OCI-LY7 (cell line): ENCODE measurements at places on chromosomes 12 and 14.

DNA sequence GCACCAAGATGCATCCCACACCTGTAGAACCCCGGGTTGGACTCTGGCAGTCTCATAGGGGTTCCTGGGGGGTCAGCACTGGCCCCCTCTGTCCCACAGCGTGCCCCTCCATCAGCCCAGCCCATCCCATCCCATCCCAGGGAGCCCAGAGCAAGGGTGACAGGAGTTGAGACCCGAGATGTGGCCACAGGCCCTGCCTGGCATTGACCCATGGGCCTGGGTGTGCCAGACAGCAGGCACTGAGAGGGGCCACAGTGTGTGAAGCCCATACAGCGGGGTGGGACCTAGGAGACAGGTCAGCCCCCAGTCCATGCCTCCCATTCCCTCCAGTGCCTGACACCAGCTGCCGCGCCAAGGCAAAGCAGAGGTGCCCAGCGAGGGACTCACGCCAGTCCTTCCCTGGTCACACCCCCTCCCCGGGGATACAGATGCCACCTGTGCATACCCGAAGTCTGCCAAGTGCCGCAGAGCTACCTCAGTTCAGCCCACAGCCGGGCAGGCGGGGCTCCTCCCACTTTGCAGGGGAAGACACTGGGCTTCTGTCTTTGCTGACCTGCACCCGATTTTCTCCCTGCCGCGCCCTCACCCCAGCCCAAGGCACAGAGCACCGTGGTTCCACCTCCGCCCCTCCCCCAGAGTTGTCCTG is 50.4 kb downstream of the CYP46A1 start:
- no peak for DNase-seq

DNA sequence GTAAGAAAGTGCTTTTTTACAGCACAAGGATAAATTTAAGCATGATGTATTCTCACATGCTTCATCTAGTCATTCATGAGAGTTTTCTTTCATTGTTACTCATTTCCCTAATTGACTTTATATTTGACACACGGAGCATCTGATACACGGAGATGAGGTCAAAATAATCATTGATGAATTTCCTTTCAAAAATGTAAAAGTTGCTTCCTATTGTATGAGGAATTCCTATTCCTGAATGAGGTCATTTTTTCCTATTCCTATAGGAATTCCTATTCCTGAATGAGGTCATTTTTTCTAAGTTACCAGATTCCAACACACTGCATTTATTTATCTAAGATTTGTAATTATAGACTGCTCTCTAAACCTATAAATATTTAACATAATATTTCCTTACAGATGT is 316.7 kb upstream of the KITLG start:
- DNase-seq = no peak

- peak; percentile 30 for DNase-seq
These were observed 57.1 kb downstream of the NIN start for GRCh38 chr14:50773632-50774541.

DNA sequence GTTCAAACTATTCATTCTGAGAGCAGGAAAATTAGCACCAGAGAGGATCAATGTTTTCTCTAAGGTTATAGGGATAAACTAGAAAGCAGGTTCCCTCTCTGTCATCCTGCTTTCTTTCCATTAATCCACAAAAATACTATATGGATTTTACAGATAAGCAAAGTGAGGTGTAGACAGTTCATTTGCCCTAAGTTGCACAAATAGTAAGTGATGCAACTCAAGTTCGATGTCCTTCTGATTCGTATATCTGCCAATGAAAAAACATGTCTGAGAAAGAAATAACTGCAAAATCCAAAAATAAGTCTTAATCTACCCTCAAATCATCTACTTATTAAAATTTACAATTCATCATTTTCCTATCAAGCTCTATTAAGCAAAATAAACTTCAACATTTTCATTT is 254.6 kb upstream of the USP15 start:
- DNase-seq = no peak

GRCh38 chr14:64632056-64632455 is 72.2 kb upstream of the PLEKHG3 start:
- no peak for DNase-seq

DNA sequence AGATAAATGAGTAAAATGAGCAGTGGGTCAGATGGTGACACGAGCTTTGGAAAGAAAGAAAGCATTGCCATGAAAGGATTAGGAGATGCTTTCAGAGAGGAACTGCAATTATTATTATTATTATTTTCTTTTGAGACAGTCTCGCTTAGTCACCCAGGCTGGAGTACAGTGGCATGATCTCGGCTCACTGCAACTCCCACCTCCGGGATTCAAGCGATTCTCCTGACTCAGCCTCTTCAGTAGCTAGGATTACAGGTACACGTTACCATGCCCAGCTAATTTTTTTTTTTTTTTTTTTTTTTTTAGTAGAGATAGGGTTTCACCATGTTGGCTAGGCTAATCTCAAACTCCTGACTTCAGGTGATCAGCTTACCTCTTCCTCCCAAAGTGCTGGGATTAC is 77.4 kb downstream of the ST8SIA1 start:
- DNase-seq = no peak

GRCh38 chr14:104462651-104463630 is 116.6 kb upstream of the C14orf180 start:
- no peak for DNase-seq

DNA sequence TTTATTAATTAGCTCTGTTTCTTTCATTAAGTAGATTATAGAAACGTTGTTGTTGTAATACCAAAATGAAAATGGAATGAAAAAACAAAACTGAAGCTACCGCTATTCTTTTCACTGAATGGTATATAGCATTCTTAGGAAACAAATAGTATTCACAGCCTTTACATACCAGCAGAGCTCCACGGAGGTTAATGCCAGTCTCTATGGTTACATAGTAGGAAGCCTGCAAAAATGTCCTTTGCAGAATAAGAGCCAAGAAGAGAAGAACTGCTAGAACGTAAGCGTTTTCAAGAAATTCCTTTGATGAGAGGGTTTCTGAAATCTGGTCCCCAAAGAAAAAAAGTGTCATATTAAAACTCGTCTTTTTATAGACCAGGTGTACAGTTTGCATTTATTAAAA is 30.6 kb downstream of the ABCC9 start:
- DNase-seq = no peak

DNA sequence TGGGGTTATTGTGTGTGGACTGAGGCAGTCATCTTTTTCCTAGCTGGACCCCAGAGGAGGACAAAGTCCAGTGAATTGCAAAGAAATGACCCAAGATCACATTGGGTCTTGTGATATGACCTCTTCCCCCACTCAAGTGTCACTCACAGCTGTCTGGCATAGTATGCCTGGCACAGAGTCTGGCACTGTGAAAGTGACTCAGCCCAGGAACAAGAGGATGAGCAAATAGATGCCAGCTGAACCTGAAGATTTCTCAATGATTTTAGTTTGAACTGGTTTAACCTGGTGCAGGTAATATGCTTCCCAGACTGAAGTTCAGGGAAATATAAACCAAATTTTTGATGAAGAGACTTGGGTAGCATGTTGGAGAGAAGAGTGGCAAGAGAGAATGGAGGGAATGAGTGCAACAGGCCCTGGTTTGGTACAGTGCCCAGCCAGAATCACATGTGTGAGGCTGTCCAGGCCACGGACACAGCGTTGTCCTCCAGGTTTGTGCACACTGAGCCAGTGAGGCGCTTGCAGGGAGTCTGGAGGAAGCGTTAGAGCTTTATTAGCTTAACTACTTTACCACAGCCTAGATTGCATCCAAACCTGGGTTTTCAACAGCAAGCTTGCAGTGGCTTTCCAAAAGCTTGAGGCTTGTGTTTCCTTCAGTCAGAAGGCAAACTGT is 332.9 kb downstream of the NUAK1 start:
- DNase-seq = no peak

- DNase-seq = no peak
These were observed 1.0 kb downstream of the TGM1 start for GRCh38 chr14:24261969-24262327.

GRCh38 chr14:92460916-92461579 is 52.5 kb upstream of the RIN3 start:
- DNase-seq = no peak

DNA sequence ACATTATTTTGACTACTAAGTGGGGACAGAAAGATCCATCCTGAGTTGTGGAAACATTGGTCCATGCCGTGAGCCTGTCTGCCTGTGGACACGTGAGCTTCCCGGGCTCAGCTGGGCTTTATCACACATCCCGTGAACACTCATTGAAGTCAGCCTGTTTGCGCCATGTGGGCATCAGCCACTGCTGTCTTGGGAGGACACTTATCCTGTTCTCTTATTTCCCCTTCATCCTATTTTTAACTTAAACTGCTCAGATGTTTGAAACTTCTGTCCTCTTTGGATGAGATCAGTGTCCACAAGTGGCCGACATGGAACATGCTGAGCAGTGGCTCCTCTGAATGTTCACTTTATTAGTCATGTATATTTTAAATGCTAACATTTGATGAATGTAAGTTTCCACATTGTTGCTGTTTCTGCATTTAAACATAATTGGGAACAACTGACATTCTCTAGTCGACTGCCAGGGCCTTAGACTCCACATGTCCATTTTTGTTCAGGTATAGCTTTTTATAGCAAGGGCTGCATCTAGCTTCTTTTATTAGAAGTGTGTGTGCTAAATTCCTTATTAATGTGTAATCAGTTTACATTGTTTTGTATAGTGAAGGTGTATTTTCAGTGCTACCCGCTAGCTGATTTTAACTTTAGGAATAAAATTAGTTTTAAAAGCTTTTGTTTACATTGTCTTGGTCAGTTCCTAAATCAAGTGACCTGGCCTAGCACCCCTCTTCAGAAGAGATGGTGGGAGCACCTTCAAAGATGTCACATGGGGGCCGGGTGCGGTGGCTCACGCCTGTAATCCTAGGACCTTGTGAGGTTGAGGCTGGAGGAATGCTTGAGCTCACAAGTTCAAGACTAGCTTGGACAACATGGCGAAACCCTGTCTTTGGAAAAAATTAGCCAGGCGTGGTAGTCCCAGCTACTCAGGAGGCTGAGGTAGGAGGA is 24.0 kb downstream of the RNF34 start:
- DNase-seq = no peak

DNA sequence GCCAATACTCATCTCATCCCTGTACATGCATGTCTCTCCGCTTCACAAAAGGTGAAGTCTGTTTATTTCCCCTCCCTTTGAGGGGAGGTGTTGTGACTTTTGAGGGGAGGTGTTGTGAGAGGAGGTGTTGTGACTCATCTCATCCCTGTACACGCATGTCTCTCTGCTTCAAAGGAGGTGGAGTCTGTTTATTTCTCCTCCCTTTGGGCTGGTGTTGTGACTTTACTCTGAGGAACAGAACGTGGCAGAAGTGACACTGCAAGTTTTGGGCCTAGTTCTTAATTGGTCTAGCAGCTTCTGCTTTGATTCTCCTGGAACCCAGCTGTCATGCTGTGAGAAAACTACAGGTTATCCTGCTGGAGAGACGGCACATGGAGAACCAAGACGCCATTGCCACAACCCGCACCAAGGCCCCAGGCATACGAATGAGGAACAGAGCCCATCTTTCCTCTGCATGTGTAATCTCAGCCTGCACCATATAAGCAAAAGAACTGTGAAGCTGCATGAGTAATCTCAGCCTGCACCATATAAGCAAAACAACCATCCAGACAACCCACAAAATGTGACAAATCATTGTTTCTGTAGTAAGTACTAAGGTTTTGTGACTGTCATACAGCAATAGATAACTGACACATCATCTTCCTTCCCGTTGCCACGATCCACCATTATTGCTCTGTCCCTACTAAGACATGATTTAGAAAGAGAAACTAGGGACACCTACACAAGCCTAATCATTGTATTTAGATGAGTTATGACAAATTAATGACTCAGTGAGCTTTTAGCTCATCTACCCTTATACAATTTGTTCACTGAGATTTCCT is 30.0 kb downstream of the GALNT4 start:
- DNase-seq = no peak

DNA sequence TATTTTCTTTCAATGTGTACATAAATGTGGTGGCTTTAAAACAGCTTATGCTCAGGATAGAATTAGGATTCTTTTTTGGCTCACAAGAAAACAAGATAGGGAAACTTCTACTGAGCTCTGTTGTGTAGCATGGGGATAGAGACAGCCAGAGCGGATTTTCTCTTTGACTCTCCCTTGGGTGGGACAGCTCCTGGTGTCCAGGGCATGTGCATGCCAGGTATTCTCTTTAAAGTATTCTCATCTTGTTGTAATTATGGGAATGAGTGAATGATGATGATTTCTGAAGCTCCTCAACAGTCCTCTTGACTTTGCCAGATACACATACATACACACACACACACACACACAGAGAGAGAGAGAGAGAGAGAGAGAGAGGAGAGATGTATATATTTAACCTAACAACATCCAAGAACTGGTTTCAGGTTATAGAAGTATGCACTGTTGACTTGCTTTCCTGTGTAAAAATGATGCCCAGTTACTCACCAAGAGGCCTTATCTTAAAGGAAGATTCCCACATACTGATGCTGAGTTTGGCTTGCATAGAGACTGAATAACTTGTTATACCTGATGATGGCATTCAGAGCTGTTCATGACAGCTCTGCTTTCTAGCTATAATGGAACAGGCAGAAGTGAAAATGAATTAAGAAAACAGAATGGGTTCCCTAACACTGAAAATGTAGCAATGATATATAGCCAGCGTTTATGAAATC is 387.5 kb downstream of the EGLN3 start:
- DNase-seq = no peak

GRCh38 chr12:100267603-100268281 is 765 bp downstream of the SCYL2 start:
- no peak for DNase-seq

GRCh38 chr12:94961256-94961824 is 42.2 kb downstream of the NDUFA12 start:
- DNase-seq = no peak

GRCh38 chr12:91846466-91847055 is 299.1 kb downstream of the BTG1 start:
- DNase-seq = no peak

DNA sequence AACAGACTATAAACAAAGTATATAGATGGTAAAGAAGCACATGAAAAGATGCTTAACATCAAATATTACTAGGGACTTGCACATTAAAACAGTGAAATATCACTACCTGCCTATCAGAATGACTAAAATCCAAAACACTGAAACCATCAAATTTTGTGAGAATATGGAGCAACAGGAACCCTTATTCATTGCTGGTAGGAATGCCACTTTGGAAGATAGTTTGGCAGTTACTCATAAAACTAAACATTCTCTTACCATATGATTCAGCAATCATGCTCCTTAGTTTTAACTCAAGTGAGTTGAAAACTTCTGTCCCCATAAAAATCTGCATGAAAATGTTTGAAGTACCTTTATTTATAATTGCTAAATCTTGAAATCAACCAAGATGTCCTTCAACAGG is 297.6 kb downstream of the DAD1 start:
- DNase-seq = no peak

GRCh38 chr14:85546390-85546789 is 16.4 kb downstream of the FLRT2 start:
- DNase-seq = no peak

GRCh38 chr12:48542300-48542928 is 17.0 kb downstream of the OR8S1 start:
- peak; percentile 20 for DNase-seq
